ENCODE measurements at places on chromosomes 1 and 21.

GRCh38 chr1:3062616-3063378 lies 6.2 kb upstream of the PRDM16 start:
- DNase-seq, result no peak

- DNase-seq, result no peak
These were observed 16.0 kb downstream of the KRTAP19-8 start for GRCh38 chr21:31022306-31022705.

- DNase-seq, result no peak
These were observed 98.3 kb downstream of the DUSP10 start for GRCh38 chr1:221643404-221644144.

DNA sequence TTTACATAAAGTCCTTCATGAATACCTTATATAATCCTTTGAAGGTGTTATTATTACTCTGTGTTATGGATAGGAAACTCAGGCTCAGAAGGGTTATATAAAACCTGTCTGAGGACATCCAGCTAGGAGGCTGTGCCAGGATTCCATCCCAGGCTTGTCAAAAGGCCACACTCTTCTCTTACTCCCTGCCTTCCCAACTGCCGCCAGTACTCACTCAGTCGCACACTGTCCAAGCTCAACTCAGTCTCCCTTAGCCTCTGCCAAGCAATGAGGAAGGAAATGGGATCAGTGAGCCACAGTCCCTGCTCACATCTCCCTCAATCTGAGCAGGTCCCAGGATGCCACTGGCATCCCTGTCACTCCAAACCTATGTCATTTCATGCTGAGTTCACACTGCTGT lies 94.4 kb downstream of the NAV1 start:
- DNase-seq, result no peak

- no peak for DNase-seq
These were observed 34.2 kb downstream of the SLC19A1 start for GRCh38 chr21:45507888-45508508.

GRCh38 chr1:18151436-18152122 lies 44.0 kb downstream of the IGSF21 start:
- no peak for DNase-seq

GRCh38 chr1:206883160-206883559 lies 14.1 kb upstream of the IL24 start:
- no peak for DNase-seq

DNA sequence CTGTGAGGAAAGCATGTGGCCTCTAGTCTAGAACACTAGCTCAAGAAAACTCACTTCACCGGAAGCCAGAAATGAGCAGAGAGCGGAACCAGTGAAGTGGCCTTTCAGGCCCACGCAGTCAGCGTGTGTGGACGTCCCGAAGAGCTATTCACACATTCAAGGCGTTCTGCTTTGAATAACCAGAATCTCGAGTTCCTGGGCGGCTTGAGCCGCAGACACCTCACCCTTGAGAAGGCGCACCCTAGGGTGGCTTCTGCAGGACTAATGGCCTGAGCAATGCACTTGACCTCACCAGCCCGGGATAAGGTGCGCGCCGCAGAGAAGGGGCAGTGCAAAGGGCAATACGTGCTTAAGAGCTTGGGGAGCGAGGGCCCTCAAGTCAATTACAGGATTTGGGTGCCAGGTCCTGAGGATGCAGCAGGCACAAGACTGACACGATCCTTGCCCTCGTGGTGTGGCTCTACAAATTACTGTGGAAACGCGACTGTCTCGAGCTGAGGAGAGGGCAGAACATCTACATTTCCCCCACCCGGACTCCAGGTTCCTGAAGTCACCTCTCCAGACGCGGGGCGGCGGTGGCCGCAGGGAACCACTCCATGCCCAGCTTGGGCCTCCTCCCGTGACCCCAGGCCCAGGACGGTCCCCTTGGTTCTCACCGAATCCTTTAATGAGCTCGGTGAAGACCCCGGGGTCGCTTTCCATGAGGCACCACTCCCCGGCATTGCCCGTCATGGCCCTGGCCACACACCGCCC lies 455 bp downstream of the UCHL5 start:
- DNase-seq, result peak; percentile 49

DNA sequence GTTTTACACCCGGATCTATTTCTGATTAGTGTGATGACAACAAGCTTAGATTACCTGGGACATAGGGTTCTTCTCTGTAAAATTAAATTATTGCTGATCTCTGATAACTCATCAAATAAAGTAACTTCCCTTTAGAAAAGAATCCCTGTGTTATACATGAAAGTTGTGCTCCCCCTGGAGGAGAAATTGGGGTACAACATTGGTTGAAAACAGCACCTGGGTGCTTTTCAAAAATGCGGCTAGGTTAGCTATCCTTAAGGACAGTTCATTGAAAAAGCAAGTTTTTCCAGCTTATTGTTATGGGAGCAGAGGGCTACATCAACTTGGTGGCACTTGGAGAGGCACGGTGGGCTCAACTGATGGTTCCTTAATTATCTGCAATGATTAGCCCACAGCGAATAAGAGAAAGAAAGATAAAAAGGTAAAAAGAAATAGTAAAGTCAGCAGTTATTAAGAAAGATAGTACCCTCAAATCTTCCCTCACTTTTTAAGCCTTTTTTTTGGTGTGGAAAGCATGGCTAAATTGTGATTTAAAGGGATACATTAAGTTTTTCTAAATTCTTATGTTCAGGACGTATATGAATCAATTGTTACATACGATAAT lies 97.8 kb downstream of the FMN2 start:
- DNase-seq, result no peak

- no peak for DNase-seq
These were observed 94.5 kb downstream of the DNTTIP2 start for GRCh38 chr1:93784538-93784937.

DNA sequence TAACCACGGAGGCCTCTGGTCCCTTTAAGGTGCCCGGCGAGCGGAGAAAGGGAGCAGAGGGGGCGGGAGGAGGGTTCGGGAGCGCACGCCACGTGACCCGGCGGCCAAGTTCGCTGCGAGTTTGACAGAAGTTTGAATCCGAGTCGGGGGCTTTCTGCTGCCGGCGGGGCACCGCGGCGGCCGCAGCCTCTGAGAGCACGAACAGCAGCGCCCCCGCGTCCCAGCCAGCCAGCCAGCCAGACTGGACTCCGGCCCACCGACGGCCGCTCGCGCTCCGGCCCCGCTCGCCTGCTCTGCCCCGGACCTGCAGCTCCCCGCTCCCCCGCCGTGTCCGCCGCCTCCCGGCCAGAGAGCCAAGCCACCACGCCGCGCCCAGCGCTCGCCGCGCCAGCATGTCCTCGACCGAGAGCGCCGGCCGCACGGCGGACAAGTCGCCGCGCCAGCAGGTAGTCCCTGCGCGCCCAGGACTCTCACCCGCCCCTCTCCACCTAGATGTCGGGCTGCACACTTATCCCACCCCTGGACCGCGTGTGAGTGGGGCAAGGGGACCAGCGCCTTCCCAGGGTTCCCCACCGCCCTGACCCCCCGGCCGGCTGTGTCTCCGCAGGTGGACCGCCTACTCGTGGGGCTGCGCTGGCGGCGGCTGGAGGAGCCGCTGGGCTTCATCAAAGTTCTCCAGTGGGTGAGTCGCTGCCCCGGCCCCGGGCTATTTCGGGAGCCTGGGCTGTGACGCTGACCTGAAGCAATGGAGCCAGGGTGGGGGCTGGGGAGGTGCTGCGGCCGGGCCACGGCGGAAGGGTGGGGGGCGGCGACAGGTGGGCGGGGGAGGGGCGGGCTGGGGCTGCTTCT lies at the start of gene SYPL2:
TSS of gene SYPL2 (plus strand) at position 95 of the 849 bp plus-strand sequence. CDS start at position 393, 298 bp downstream.
- DNase-seq, result no peak

DNA sequence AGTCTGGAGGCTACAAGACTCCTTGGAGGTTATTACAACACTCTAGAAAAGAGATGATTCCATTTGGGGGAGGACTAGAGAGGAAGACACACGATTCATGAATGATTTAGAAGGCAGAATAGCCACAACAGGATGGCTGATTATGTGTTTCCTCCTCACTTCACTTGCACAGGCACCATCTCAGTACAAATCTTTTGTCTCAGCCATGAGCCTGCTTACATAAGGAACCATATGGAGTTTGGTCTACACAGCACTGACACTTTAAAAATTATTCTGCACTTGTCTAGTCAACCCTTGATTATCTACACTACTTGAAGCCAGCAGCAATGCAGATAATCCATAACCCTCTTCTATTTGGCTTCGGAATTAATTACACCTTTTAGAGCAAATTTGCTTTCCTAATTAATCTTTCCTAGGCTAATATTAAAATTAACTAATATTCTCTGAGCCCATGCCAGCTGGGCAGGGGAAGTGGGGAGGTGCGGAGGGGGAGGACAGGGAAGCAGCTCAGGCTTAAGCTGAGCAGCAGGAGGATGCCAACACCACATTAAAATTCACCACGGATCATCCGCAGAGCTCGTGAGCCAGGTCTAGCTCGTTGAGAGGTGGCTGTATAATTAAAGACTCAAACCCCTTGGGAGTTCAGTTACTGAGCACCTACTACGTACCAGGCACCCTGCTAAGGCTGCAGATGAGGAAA lies 3.2 kb upstream of the LEMD1 start:
- no peak for DNase-seq

- no peak for DNase-seq
These were observed 41.5 kb downstream of the CAPN9 start for GRCh38 chr1:230788561-230789275.

- no peak for DNase-seq
These were observed 33.0 kb downstream of the RUNX1 start for GRCh38 chr21:35016071-35016470.

- DNase-seq, result no peak
These were observed 10.3 kb downstream of the ADGRB2 start for GRCh38 chr1:31753707-31754349.

Measured in activated gamma-delta T cell treated with anti-CD3 and anti-CD28 coated beads, Interleukin-2, amount 50 U/mL, for 16 hours (primary cell).